ENCODE measurements at places on chromosomes 6 and 20. TPM values are rescaled to one million over a fixed set of nuclear protein-coding genes. Genes with fewer than 3 reads are reported as not detected.

PHACTR3 gene
- total RNA-seq = not detected

GFOD1 gene
- 37.0 TPM for total RNA-seq

CCN6 gene
- total RNA-seq = 0.56 TPM

SLC22A3 gene
- total RNA-seq = 14.2 TPM

MATN4 gene
- total RNA-seq = 0.24 TPM

APOBEC2 gene
- not detected for total RNA-seq

C2 gene
- total RNA-seq = 43.9 TPM

PLA2G7 gene
- 1.1 TPM for total RNA-seq

SEMG1 gene
- not detected for total RNA-seq

IL20RA gene
- 4.6 TPM for total RNA-seq

PAX1 gene
- total RNA-seq = not detected

VGLL2 gene
- total RNA-seq = not detected

- no peak for DNase-seq
Measured at GRCh38 chr6:144159742-144160141, 9.4 kb downstream of the STX11 start.

- DNase-seq = no peak
Measured at GRCh38 chr20:15012566-15012965, 675.2 kb upstream of the FLRT3 start.

DNA sequence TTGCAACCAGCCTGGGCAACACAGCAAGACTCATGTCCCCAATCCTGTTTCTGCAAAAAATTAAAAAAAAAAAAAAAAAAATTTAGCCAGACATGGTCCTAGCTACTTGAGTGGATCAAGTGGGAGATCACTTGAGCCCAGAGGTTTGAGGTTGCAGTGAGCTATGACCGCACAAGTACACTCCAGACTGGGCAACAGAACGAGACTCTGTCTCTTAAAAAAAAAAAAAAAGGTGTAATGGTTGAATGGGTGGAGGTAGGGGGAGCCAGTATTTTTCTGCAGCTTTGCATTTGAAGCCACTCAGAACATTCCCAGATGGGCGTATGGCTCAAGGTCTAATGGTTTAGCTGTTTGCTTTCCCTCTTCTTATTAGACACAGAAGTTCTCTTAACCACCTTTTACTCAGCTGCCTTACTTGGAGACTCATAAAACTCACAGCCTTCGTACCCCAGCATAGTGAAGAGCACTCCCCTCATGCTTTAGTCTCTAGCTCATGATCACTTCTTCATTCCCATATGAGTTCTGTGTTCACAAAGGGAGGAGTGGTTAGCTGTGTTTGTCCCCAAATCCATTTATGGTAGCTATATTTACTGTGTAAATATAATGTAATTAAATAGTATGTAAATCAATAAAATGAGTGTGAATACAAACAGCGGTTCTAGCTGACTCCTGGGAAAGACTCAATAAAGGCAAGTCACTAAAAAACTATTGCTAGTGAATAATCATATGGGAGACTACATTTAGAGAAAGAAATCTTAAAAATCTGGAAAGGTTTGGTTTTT lies 9.0 kb downstream of the FKBP1A start:
- DNase-seq = no peak

DNA sequence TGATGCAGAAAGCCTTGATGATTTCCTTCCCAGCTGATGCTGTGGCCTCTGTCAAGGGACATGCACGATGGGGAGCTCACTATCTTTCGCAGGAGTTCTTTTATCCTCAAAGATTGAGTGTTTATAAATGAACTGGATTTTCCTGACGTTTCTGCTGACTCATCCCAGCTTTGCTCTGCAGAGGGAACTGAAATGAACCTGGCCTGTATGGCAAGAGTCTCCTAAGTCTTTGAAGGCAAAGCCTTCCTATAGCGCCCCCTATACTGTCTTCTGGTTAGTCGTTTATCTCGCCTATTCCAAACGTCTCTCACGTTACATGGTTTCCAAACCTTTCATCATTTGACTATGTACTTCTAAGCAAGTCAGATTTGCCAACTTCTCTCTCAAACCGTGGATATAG lies 565.3 kb downstream of the KIF16B start:
- no peak for DNase-seq

GRCh38 chr6:112865131-112865530 lies 518.0 kb downstream of the RFPL4B start:
- DNase-seq = no peak

- no peak for DNase-seq
Measured at GRCh38 chr6:72769459-72770125, 147.7 kb downstream of the KCNQ5 start.

- DNase-seq = no peak
Measured at GRCh38 chr6:41558033-41558807, 12.0 kb downstream of the FOXP4 start.

- DNase-seq = no peak
Measured at GRCh38 chr6:98470821-98471220, 363.6 kb upstream of the POU3F2 start.

DNA sequence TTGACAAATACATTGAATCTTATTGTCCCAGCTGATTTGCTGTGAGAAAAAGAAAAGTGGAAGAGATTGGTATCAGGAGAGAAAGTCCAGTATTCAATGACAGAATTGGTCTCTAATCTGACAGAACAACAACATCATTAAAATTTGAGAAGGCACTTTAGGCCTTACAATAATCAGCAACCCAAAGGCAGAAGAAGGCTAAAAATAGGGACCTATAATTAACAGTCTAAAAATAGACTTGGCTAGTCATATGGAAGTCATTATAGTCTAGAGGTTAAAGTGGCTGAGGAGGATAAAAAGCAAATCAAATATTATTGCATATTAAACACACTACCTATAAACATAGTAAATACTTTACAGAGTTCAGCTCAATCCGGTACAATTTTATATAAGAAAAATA lies 393.6 kb upstream of the JAG1 start:
- no peak for DNase-seq

GRCh38 chr20:14732996-14733395 lies 395.6 kb upstream of the FLRT3 start:
- no peak for DNase-seq

DNA sequence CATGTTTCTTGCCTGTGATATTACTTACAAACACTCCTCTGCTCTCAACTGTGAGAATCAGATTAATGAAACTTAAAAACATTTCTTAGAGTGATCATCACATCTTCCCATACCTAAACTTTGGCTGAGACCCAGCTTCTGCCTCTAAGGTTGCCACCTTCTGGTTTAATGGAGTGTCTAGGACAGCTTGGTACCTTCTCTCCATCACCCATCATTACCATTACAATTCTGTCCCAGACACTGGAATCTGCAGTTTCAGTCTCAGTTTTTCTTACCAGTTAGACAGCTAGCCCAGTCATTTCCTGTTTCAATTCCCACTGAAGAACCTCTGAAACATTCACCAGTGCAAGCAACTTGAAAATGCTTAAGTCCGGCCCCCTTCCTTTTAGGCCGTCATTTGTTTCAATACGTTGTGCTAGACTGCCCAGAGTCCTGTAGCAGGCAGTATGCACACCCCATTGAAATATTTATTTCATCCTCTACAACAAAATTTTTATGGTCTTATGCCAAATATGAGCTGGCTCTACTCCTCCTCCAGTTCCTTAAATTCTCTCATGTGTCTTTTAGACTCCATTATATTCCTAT lies 107.0 kb upstream of the FOXO3 start:
- DNase-seq = no peak

- no peak for DNase-seq
Measured at GRCh38 chr6:15522026-15522425, 140.8 kb downstream of the DTNBP1 start.

GRCh38 chr6:165186441-165187205 lies 122.8 kb downstream of the C6orf118 start:
- DNase-seq = no peak

DNA sequence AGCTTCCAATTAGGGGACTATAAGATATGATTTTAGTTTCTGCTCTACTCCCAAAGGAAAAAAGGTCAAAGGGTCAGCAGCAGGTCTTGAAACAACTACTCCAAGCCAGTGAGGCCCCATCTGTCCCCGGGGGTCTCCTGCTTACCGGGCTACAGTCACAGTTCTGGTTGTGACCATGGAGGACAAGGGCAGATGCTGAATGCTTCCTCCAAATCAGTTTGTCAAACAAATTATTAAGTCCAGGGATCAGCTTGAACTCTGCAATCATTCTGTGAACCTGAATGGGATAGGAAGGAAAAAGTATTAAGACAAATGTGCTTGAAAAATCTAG lies 60.2 kb downstream of the MYH7B start:
- no peak for DNase-seq

DNA sequence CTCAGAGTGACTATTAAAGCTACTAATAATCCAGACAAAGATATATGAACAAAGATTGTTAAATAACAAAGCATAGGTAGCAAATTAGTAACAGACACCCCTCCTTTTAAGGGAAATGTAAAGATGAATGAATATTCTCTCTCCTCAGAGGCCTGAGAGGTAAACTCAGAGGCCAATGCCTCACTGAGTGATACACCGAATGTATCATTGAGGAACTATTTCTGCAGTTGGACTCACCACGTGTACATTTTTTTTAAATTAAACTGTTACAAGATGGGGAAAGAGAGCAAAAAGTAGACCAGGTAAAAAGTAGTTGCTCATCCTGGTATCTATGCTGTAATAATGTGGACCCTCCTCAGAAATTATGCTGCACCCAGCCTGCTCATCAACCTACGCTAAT lies 72.3 kb upstream of the IPCEF1 start:
- no peak for DNase-seq

- DNase-seq = no peak
Measured at GRCh38 chr6:128282961-128283360, 237.4 kb downstream of the PTPRK start.

DNA sequence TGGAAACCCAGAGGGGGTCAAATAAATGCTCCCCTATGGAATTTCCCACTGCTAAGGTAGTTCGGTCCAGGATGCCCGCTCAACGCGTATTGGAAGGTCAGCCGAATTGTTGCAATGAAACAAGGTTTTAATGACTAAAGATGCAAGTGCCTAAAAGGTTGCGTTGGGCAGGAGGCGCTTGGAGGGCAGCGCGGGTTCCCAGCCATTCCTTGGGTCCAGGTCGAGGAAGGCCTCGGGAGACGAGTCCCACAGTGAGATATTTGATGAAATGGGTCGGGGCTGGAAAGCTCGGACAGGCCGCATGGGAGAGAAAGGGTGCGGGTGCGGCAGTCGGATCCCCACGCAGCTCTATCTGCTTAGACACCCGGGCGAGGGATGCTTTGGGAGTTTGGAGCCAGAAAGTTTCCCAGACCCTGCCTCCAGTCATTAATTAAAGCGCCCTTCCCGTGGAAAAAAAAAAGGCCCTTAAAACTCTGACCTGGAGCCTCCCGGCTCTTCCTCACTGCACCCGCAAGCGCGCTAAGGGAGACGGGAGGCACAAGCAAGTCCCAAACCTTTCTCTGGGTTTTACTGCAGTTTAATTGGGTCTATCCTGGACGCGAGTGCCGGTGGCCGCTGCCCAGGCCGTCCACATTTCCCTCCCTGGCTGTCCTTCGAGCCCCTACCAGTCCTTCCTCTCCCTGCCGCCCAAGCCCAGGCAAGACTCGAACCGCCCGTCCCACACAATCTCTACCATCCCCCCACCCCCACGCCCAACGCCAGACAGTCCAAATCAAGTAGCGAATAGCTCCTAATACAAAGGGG lies 24.2 kb downstream of the TFAP2A start:
- no peak for DNase-seq

DNA sequence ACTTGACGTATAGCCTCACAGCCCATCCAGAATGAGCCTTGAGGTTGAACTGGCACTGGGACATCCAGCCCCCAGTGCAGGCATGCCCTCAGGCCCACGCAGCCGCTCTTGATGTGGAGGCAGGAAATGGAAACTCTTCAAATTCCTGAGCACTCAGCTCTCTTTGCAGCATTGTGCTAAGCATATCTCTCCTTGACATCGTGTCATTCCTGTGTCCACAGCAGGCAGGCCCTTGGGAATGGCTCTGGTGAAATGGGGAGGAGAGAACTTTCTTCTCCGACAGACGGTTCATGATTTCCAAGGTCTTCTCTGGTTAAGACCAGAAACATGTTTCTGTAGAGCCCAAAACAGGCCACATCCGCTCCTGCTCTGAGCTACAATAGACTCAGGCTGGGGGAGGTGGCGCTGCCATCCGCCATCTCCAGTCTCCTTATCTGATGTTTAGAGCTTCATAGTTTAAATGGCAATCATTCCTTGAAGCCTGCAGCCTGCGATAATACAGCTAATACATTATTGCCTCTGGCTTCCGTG lies 248.8 kb downstream of the CDH4 start:
- no peak for DNase-seq

- DNase-seq = no peak
Measured at GRCh38 chr6:3961581-3962215, 112.5 kb downstream of the FAM50B start.

DNA sequence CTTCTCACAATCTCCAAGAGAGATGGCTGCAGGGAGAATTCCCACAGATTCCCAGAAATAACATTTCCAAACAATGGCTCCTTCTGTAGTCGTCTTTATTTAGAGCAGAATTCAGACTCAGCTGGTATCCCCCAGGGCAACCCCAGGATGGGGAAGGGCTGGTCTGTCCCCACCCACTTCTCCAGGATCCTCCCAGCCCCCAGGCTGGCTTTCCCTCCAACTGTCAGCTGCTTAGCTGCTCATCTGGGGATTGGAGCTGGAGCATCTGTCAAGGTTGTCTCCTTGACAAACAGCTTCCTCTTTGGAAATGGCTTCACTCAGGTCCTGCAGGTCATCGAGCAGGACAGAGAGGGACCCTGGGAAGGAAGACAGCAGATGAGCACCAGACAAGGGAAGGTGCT lies 3.5 kb upstream of the PSORS1C2 start:
- no peak for DNase-seq

DNA sequence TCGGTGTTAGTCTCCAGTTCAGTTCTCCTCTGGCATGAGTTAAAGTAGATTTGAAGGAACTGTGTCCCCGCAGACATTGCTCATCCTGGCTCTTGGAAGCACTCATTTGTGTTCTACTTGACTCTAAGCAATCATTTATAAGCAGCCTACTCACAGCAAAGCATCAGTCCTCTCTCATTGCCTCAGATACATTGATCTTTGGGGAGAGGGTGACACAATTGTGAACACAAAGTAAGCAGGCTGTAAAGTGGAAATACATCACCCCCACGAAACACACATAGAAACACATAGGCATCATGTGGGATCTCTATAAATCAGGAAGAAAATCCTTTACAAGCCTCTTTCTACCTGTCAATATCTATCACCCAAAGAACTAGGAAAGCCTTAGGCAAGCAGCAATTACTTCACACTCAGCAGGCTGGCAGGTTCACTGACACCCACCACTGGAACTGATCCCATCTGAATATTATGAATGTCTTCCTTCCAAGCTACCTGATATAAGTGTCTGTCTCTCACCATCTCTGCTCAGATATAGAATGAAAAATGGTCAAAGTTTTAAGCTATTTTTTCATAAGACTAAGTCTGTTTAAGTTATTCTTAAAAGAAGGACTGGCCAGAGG lies 675.8 kb downstream of the HACE1 start:
- no peak for DNase-seq

DNA sequence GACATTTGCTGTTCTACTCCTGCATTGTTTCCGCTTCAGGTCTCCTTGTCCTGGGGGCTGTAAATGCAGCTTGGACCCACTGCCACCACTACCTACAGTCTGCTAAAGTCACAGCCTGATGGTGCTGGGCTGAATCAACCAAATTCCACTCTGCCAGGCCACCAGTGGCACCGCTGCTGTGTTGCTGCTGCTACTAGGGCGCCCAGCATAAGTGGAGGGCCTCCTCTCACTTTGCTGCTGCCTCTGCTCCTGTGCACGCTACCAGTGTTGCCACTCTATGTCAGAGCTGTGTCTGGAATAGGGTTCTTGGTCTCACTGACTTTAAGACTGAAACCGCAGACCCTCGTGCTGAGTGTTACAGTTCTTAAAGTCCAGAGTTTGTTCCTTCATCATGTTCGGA lies 1.4 kb upstream of the SSR1 start:
- DNase-seq = no peak

GRCh38 chr6:141677598-141678211 lies 455.0 kb upstream of the GJE1 start:
- no peak for DNase-seq
